ENCODE measurements at places on chromosomes 2 and 18.

DNA sequence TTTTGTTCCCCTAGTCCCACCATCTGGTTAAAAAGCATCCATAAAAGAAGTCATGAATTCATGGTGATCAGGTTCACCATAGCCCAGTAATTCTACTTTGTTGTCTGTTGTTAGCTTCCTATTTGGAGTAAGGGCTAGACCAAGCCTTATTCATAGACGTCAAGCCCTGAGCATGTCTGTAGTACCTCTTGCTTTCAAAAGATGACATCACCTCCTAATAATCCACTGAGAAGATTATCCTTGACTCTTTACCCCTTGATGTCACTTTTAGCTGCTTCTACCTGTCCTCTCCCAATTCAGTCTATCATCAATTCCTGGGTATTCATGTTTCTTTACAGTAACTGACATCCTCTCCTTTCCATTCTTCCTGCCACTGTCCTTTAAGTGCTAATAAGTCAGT is 90.1 kb downstream of the EML6 start:
- DNase-seq, result no peak

- DNase-seq, result peak; percentile 9
These were observed 336.5 kb downstream of the CYP26B1 start for GRCh38 chr2:71811157-71811556.

DNA sequence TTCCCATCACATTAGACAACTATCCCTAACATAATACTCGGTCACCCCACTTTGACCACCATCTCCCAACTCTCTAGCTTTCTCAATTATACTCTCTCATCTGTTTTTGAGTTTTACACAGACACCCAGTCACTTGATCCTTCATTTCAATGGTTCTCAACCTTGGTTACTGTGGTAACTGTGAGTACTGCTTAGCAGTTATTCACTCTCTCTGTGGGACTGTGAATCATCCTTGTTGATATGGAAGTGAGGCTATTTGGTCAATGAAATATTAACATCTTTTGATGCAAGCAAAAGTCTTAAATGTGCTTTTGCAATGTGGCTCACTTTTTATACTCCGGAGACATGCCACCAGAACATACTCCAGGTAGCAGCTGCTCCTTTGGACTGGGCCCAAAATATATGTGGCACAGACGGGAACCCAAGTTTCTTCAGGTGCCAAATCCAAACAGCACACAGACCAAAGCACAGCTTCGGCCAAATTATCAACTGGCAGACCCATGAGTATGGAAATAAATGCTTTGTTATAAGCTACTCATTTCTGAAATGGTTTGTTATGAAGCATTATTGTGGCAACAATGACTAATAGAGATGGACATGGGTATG is 75.0 kb upstream of the SLC25A52 start:
- DNase-seq, result no peak

GRCh38 chr2:9095690-9096089 is 92.2 kb upstream of the MBOAT2 start:
- no peak for DNase-seq

GRCh38 chr2:44171018-44171417 is 2.3 kb downstream of the PPM1B start:
- DNase-seq, result no peak

GRCh38 chr2:129422028-129422427 is 557.4 kb upstream of the RAB6C start:
- no peak for DNase-seq

GRCh38 chr2:240255165-240255491 is 114.7 kb upstream of the OTOS start:
- no peak for DNase-seq

- DNase-seq, result no peak
These were observed 2.5 kb downstream of the KLF7 start for GRCh38 chr2:207163053-207163755.

- DNase-seq, result no peak
These were observed 241.8 kb upstream of the MGAT5 start for GRCh38 chr2:134011936-134012586.

DNA sequence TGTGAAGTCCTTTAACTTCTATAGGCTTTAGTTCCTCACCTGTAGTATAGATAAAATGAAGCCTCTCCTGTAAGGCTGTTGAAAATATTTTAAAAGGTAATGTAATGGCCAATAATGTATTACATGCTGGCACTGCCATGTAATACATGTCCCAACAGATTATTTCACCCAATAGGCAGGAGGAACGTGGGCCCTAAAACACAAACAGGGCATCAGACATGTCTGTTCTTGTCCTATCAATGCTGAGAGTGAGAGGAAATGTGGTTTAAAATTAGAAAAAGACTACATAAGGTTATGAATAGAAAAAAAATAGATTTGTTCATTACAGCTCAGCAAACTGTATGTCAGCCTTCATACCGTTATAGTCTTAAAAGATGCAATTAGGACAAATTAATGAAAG is 492.7 kb upstream of the DDX18 start:
- DNase-seq, result no peak

GRCh38 chr2:122692400-122693083 is 937.1 kb downstream of the TSN start:
- DNase-seq, result no peak

GRCh38 chr2:125086313-125087184 is 1061.5 kb downstream of the CNTNAP5 start:
- no peak for DNase-seq

DNA sequence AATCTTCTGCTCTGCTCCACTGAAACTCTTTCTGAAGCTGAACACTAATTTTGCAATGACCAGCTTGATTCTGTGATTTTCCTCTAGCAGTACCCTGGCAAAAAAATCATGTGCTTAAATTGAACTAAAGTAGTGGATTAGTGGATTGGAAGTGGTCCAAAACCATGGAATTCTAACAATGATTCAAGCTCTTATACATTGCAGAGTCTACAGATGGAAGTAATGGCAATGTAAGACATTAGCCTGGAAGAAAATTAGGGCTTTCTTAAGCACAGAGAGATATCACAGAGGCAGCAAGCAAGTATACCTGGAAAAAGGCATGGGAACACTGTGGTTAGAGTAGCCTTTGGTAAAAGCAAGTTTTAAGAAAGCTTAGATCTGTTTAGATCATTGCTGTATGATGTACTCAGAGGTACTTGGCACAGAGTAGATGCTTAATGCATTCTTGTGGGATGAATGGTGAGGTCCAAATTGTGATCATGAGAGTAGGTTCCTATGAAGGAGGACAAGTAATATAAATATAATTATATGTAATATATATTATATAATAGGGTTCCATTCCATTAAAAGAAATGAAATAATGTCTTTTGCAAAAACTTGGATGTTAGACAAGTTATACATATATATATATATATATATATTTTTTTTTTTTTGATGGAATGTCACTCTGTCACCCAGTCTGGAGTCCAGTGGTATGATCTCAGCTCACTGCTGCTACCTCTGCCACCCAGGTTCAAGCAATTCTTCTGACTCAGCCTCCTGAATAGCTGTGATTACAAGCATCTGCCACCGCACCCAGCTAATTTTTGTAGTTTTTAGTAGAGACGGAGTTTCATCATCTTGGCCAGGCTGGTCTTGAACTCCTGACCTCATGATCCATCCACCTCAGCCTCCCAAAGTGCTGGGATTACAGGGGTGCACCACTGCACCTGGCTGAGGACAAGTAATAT is 172.2 kb upstream of the SCN7A start:
- no peak for DNase-seq

DNA sequence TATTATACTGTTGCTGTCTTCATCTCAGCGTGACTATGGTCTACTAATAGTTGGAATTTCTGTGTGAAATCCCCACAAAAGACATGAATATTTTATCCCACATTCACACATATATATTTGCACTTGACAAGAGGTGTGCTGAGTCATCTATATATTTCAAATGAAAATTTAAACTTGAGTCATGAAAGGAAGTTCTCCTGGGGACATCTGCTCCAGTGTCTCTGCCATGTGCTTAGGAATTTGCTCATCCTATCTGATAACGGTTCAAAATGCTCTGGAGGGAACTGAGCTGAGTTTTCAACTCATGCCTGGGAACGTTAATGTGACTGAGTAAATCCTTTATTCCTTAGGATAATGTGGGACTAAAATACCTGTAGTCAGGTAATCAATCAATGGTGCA is 326.2 kb upstream of the MEX3C start:
- no peak for DNase-seq

DNA sequence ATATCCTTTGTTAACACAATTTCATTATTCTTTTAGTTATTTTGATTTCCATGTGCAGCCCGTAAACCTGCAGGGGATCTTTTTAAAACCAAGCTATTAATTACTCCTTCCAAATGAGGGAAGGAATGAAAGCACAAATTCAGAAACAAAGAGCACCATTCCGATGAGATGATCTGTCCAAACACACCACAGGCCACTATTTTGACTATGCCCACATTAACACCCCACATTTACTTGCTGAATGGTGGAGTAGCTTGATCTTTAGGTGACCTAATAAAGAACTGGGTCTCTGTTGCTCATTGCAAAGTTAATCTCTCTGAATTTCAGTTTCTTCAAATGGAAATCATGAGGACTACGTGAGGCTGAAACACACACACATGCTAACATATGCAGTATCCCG is 218.0 kb downstream of the IRS1 start:
- no peak for DNase-seq

DNA sequence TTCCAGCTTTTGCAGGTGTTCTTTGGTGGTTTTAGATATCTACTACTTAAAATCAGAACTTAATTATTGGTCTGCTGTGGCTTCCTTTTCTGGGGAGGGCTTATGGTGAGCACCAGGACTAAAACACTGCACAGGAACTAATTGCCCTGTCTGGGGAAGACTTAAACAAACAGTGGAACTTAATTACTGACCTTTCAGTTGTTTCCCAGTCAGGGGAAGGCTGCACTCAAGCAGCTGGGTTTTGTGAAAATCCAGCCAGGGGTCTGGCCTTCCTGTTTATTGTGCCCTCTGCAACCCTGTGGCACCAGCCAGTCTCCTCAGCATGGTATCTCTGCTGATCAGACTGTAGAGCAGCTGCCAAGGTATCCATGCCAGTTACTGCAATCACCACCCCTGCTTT is 398.2 kb downstream of the ADCYAP1 start:
- no peak for DNase-seq

DNA sequence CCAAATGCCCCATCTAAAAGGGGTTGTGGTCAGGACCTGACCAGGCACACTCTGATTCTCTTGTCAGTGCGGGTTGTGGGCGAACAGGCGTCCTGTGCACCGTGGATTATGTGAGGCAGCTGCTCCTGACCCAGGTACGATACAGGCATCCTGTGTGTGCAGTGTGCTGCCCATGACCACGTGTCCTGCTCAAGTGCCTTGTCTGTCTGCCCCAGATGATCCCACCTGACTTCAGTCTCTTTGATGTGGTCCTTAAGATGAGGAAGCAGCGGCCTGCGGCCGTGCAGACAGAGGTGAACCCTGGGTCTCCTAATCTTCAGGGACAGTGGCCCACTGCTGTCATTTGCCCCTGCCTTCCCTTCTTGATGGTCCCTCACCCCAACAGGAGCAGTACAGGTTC is 14.6 kb downstream of the PTPN18 start:
- DNase-seq, result no peak

GRCh38 chr2:43131051-43131889 is 95.1 kb downstream of the ZFP36L2 start:
- peak; percentile 48 for DNase-seq

DNA sequence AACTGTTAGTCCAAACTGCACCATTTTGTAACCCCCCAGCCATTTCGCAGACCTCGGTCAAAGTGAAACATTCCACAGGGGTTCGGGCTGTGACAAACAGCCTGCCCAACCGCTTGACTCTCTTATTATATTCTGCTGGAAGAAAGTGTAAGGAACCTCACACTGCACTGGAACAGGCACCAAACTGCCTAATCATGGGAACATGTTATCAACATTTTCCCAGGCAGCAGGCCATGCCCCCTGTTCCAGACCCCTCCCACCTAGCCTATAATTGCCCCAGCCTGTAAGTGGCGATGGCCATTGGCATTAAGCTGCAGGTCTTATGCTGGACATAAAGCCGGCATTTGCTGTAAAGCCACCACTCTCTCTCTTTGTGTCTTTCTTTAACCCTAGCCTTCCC is 16.9 kb downstream of the LYG2 start:
- DNase-seq, result no peak

DNA sequence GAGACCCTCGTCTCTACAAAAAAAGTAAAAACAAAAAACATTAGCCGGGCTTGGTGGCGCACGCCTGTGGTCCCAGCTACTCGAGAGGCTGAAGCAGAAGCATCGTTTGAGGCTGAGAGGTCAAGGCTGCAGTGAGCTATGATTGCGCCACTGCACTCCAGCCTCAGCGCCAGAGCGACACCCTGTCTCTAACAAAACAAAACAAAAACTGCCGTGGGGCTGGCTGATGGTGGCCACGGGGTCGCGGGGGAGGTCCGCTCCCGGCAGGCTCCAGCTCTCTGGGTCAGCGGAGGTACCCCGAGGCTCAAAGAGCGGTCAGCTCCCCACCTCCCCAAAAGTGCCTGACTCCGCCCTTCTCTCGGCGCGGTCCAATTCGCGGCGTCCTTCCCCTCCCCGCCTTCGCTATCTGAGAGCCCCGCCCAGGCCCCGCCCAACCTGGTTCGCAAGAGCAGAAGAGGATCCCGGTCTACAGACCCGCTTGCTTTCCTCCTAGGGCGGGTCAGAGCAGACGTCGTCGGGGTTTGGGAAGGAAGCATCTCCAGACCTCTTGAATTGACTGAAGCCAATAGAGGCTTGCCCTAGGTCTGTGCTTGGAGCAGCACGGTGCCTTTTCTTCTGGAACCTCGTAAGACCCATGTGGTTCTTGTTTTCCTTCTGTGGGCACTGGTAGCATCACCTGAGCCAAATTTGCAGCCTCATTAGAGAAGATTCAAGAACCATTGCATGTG is 7.8 kb downstream of the RAX start:
- DNase-seq, result peak; percentile 73

DNA sequence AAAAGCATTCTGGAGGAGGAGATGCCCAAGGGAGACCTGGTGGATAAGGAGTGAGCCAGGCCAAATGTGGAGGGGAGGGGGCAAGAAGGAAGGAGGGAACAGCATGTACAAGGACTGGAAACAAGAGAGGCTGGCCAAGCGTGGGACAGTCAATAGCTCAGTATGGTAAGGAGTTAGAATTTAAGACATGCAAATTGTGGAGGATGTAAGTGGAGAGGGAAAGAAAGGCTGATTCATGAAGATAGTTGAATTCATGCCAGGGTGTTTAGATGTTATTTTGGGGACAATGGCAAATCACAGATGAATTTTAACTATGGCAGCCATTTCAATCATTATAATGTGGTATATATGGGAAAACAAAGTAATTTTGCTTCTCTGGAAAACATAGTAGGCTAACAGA is 462.3 kb downstream of the MEIS1 start:
- DNase-seq, result no peak

- DNase-seq, result peak; percentile 42
These were observed 4.7 kb upstream of the DNAJB2 start for GRCh38 chr2:219274361-219274921.

GRCh38 chr2:222892321-222892720 is 31.5 kb downstream of the ACSL3 start:
- no peak for DNase-seq

Data from ecto neural progenitor cell (in vitro differentiated cells).